ENCODE measurements at places on chromosomes 4 and X.
A peak's percentile ranks its signal among the peaks of the same experiment; 100 is the strongest.

DNA sequence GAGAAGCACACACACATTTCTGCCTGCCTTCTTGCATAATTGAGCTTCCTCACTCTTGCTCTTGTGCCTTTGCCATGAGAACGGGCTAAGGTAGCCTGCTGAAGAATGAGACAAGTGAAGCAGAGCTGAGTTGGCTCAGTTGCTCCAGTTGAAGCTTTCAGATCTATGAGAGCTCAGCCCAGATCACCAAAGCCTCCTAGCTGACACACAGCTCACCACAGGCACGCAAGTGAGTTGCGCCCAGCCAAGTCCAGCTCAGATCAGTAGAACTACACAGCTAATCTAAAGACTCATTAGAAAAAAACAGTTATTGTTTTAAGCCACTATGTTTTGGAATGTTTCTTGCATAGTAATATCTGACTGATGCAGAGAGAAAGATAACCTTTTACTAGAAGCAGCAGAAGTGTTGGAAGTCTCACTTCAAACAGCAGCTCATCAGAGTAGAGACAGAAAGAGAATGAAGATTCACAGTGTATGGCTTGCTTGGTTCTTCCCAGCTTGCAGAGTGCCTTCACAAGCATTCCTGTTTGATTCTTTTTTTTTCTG, 362.4 kb downstream of the MID1IP1 start:
- no peak for DNase-seq

DNA sequence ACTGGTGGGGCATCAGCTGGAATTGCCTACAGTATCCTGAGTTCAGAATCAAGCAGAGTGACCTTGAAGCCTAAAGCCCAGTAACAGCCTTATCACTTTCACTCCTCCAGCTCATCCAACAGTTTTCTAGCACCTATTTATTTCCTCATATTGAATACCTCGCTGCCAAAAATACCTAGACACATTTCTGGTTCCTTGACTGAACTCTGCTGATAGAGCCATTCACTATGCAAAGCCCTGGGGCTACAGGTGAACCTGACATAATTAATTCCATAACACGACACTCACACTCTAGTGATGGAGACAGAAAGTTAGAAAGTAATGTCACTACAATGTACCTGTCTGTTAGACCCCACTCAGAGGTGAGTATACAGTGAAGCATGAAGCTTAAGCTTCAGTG, 149.0 kb upstream of the STX18 start:
- no peak for DNase-seq

DNA sequence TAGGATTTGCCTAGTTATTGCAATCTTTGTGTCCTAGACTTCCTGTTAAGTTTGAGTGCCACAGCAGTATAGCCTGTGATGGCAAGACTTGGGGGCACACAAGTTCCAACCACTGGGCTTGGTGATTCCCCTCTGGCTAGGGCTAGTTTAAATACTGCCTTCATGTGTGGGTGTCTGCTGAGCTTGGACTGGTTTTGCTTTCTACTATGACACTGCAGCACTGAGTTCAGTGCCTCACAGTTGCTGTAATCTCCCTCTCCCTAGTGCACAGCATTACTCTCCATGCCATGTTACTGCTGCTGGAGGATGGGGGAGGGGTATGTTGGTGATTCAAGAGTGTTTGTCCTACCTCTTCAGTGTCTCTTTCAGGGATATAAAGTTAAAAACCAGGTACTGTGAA, 379.6 kb downstream of the IL15 start:
- no peak for DNase-seq

DNA sequence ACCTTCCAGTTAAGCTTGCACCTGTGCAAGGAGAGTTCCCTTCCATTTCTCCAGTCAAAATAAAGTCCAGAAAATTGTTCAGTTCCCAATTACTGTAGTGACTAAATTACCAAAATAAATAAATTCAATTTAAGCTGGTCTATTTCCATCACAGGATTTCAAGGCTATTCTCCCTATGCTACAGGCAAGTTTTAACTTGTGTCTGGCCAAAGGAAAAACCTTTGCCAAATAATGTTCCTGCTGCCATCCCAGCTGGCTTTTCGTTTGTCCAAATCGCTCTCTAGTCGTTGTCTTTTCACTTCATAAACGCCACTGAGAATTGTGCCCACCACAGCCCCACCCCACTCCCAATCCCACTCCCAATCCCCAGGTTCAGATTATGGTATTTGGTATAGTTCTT, 2.4 kb downstream of the KCTD8 start:
- DNase-seq, result no peak

DNA sequence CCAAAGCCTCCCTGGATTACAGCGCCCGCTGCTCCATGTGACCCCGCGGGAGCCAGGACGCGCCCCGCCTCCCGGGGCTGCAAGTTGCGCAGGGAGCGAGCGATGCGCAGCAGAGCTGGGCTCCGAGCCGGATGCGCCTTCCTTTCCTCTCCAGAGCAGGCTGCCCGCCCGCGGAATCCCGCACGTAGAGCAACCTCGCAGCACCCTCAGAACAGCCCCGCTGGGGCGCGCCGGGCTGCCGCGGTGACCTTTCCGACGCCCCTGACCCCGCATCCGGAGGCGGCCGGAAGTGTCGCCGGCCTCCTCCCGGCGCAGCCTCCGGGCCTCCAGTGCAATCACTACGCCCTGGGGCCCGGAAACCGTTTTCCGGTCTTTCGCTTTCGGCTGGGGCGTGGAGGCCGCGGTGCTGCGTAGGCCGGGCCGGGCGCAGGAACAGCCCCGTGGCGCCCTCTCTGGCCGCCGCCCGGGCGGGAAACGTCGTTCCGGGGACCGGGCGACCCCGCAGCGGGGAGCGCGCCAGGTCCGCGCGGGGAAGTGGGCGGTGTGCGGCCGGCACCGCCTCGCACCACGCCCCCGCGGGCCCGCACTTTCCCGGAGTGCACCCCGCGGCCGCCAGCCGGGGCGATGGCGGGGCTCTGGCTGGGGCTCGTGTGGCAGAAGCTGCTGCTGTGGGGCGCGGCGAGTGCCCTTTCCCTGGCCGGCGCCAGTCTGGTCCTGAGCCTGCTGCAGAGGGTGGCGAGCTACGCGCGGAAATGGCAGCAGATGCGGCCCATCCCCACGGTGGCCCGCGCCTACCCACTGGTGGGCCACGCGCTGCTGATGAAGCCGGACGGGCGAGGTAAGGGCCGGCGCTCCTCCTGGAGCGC, at the start of gene CYP4V2:
CYP4V2 (plus strand) TSS at position 368 of the 866 bp plus-strand sequence; CDS start at position 625, 257 bp downstream.
- peak; percentile 77 for DNase-seq

- no peak for DNase-seq
Measured at GRCh38 chrX:37331546-37331945, 17.6 kb upstream of the PRRG1 start.

- DNase-seq, result no peak
Measured at GRCh38 chrX:110143454-110144210, 140.7 kb downstream of the TMEM164 start.

GRCh38 chr4:99649778-99650177, 7.8 kb downstream of the C4orf54 start:
- DNase-seq, result no peak

DNA sequence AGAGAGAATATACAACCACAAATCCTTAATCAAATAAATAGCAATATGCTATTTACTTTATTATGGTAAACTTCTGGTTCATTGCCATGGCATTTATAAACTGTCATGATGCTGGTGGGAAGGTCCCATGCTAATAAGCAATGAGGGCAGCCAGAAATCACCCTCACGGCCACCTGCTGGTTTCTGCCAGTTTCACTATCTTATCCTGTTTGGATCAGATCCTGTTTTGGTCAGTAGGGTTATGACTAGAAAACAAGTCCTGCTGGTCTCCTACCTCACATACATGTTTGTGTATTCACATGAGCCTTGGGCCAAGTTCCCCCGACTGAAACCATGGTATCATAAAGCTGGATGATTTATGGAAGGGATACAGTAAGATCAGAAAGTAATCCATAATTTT, 28.1 kb downstream of the XAGE5 start:
- DNase-seq, result no peak

GRCh38 chr4:9996319-9997110, 24.8 kb downstream of the SLC2A9 start:
- no peak for DNase-seq

DNA sequence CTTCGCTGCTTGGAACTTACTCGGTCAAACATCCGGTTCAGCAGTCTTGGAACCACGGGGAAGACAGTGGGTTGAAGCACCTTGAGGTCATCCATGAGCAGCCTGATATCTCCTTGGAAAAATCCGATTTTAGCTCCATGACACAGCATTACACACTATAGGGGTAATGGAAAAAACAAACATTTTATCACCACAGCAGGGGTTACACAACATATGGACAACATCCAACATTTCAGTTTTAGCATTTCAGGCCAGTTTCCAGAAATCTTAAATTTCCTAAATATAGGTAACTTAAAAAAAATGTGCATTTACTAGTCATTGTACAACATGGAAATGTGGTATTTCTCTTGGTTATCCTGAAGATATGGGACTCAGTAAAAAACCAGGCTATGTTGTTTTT, 34.4 kb upstream of the CENPU start:
- no peak for DNase-seq

All from stimulated activated CD4-positive, alpha-beta T cell treated with anti-CD3 and anti-CD28 coated beads, TNF-alpha, amount 100 ng/mL, for 1 hour (primary cell).